Memory B cell (primary cell): ENCODE measurements at places on chromosomes 12 and 14.
A peak's percentile ranks its signal among the peaks of the same experiment; 100 is the strongest.

- no peak for DNase-seq
Measured at GRCh38 chr14:61253064-61253738, 27.9 kb downstream of the TMEM30B start.

GRCh38 chr14:88196925-88197324 is 126.1 kb downstream of the KCNK10 start:
- no peak for DNase-seq

- no peak for DNase-seq
Measured at GRCh38 chr12:124520265-124520701, 47.1 kb downstream of the NCOR2 start.

GRCh38 chr14:64196814-64197411 is 97.3 kb downstream of the ESR2 start:
- peak; percentile 28 for DNase-seq

- DNase-seq, result no peak
Measured at GRCh38 chr12:49109641-49110463, 795 bp downstream of the LMBR1L start.

DNA sequence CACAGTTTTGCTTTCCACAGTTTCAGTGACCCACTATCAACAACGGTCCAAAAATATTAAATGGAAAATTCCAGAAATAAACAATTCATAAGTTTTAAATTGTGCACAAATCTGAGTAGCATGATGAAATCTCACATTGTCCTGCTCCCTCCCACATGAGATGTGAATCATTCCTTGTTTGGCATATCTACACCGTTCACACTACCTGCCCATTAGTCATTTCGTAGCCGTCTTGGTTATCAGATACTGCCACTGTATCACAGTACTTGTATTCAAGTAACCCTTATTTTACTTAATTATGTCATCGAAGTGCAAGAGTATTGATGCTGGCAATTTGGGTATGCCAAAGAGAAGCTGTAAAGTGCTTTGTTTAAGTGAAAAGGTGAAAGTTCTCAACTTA is 145.3 kb downstream of the SLC5A8 start:
- no peak for DNase-seq

DNA sequence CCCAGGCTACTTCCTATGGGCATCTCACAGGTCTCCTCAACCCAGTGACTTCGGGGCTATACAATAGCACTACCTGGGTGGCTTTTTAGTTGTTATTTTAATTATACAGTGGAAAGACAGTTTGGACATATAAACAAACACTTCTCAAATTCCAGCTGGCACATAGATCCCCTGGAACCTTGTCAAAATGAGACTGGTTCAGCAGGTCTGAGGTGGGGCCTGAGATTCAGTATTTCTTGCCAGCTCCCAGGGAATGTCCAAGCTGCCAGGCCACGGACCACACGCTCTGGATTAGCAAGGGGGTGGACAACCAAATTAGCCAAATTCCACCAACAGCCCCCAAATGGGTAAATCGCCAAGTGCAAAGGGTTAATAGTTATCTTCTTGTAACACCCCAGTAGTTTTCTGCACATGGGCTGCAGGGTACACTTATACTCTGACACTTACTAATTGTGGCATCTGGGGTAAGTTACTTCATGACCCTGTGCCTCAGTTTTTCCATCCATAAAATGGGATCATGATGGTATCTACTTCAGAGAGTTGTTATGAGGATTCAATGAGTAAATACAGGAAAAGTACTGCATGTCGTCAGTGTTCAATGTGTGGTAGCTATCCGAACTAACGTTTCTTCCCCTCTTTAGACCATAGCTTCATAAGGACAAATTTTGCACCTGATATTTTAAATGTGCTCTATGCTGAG is 789.4 kb upstream of the TBX3 start:
- DNase-seq, result no peak

- DNase-seq, result no peak
Measured at GRCh38 chr14:55302367-55303124, 31.3 kb downstream of the FBXO34 start.

GRCh38 chr12:29741342-29742241 is 42.1 kb downstream of the TMTC1 start:
- no peak for DNase-seq

DNA sequence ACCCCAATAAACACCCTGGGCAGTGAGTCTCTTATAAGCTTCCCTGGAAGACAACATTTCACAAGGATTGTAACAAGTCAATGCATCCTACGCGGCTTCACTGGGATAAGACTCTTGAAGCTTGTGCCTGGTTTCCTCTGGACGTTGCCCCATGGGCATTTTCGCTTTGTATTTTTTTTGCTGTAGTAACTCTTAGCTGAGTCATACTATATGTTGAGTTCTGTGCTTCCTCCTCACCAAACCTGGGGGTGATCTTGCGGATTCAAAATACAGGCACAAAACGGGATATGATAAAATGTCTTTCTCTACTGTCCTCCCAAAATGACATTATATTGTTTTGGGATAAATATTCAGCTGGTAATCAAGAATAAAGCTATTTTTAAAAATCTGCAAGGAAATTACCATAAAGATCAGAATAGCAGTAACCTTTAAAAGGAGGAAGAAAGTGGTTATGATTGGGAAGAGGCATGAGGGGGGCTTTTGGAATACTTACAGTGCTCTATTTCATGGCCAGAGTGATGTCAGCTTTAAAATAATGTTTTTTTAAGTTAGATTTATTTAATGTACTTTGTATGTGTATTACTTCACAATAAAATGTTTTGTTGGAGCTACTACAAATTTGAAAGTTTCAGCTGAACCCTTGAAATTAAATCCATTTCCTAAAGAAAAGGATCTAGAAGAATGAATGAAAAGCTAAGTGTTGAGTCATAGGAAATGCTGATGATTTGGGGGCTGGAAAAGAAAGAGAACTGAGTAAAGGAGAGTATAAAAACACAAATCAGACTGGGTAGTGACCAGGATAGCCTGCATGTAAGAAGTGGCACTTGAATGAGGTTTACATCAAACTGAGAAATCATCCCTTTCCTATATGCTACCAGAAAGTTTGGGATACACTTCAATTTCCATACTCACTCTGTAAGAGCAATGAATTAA is 14.7 kb downstream of the BTBD7 start:
- no peak for DNase-seq

DNA sequence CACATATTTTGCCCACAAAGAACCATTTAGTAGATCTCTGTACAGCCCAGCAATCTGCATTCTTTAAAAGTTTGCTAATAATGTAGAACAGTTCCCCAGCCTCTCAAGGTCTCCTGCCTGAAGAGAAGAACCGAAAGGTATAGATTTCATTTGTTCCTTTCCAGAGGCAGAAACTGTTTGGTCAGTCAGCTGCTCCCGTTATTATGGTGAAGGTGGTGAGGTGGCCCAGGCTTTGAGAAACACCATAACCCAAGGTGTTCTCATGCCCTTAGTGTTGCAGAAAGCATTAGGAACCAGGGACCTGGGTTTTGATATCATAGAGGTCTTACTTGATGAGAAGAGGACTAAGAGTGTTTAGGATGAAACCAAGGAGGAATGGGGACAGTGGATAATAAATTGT is 65.3 kb downstream of the SUSD6 start:
- DNase-seq, result no peak

DNA sequence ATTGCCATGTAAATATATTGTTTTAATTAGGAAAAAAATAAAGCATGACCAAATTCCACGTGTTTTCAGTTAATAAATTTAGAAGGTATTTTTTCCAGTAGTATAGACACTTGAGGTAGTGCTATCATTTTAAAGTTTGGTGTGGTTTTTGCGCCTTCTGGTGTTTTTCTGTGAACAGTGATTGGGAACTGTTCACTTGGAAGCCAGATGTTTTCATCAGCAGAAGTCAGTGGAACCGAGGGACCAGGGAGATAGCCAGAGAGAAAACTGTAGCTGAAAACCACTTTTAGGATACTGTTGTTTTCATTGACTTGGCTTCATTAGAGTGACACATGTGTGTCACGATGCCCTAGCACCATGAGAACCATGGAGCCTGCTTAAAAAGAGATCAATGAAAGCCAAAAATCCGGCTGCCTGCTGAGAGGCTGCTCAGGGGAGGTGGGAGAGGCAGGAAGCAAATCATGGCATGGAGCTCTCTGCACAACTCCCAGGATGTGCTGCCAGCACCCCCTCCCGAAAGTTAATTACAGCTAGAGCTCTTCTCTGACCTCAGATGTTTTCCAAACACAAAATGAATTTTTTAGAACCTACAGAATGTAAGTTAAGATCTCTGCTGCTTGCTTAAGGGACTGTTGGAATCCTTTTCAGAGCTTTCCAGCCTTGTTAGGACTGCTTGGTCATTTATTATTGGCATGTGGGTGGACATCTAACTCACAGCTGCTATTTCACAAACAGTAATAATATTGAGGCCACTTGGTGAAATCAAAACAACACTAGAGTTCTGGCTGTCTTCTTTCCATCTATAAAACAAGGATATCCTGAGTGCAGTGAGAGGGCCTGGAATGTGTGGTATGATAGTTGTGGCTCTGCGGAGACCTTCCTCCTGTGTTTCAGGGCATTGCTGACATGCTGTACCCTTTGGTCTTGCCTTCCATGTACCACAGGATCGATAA is 192.3 kb downstream of the ANO4 start:
- DNase-seq, result no peak

GRCh38 chr14:32226056-32226455 is 23.0 kb upstream of the RNU6-8 start:
- no peak for DNase-seq

DNA sequence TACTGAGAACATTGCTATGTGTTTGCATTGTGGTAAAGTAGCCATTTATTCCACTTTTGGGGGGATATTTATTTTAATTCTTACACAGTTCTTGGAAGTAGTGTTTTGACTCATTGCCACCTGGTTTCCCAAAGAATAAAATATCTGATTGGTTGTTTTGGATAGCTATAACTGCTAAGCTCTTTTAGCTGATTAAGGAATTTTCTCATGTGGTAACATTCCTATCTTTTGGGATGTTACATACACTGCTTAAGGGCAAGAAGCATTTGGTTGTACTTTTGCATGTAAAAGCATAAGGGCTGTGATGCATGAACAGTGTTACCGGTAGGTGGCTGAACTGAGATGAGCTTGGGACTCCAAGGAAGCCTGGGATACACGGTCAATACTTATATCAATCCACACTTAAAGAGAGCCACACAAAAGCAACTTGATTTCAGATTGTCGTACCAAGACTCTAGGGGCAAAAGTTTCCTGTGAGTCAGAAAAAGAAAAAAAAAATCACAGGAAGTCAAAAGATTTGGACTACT is 71.4 kb upstream of the PRKD1 start:
- DNase-seq, result no peak

DNA sequence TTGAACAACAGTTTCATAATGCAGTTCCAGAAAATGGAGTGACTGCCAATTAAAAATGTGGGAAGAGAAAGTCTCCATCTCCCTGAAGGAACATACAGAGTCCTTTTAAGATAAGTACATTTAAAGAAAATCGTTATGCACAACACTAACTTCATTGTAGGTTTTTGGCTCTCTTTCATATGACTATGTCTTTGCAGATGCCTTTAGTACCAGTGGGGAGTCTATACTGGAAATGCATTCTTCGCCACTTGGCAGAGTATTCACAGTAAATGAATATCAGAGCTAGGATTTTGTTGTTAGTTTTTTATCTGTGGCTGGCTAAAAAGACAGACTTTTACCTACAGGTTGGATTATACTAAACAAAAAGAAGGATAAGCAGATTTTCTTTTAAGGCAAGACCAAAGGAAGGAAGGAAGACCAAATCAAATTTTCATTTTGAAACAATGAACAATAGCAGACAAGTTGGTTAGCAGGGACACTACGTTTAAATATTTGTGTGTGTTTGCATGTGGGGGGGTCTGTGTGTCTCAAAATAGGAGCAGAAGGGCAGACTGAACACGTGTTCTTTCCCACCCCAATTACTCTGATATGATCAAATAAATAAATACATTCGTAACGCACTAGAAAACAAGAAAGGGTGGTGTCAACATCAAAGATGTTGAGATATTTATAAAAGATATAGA is 124.5 kb downstream of the BTG1 start:
- no peak for DNase-seq

GRCh38 chr12:47981496-47982260 is 18.3 kb downstream of the TMEM106C start:
- DNase-seq, result no peak

DNA sequence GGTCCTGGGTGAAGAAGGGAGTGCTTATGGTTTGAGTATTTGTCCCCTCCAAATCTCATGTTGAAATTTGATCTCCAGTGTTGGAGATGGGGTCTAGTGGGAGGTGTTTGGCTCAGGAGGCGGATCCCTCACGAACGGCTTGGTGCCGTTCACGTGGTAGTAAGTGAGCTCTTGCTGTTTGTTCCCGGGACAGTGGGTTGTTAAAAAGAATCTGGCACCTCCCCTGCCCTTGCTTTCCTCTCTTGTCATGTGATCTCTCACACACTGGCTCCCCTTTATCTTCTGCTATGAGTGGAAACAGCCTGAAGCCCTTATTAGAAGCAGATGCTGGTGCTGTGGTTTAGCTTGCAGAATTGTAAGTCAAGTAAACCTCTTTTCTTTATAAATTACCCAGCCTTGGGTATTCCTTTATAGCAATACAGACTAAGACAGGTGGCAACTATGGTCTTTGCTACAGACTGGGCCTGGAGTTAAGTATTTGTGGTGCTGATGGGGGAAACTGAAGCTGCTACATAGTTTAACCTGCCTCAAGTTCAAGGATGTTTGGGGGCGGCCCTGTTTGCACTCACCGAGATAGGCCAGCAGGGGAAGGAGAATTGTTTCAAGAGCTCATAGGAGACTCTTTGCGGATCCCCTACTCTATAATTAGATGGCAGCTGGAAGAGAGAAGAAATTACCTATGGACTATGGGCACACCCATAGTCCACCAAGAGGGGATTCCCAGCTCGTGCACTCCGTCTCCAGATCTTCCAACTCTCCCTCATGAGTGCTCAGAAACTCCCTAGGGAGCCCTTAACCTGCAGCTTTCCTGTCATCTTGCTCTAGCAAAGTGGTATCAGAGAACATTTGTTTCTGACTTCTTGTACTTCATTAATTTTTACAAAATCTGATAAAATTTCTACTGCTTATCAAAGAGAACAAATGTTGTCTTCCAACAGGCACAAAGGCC is 164.6 kb downstream of the SLC15A5 start:
- DNase-seq, result no peak

- no peak for DNase-seq
Measured at GRCh38 chr14:100738269-100738691, 11.6 kb downstream of the DLK1 start.

DNA sequence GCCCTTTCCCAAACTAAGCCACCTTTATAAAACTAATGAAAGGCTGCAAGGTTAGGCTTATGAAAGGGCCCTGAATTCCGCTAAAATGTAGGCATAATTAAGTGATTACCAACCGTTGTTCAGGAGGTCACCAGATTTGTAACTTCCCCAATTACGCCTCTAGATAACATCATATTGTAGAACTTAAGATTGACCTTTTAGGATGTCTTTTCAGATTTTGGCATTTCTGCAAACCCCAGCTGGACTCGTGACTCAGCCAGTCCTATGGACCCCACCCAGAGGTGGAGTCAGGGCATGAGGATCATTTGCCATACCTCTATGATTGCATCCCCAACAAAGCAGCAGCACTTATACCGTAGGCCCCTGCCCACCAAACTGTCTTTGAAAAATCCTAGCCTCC is 3.7 kb upstream of the LPCAT3 start:
- DNase-seq, result no peak

- DNase-seq, result no peak
Measured at GRCh38 chr12:31346267-31346666, 20.3 kb upstream of the SINHCAF start.

GRCh38 chr14:65222440-65222858 is 120.1 kb upstream of the MAX start:
- no peak for DNase-seq
